Stimulated activated CD4-positive, alpha-beta T cell treated with anti-CD3 and anti-CD28 coated beads, TNF-alpha, amount 100 ng/mL, for 24 hours (primary cell): ENCODE measurements at places on chromosomes 1 and 21.

GRCh38 chr1:31183927-31184554 is 55.6 kb downstream of the NKAIN1 start:
- peak; percentile 28 for DNase-seq

DNA sequence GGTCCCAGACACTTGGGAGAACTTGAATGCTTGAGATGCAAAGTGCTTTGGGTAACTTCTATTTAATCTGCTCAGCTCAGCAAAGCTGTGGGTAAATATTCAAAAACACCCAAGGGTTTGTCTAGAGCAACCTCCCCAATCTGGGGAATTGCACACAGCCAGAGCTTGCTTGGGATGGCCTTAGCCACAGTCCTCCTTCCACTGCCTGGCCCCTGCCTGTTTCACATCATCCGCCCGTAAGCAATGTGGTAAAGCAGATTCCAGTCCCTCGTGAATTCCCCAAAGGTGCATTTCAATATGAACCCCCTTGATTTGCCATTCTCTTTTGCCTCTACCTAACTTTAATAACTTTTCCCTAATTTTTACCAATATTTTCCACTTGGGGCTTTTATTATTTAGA is 418.1 kb downstream of the DISC1 start:
- no peak for DNase-seq

GRCh38 chr1:6359216-6360116 is 34.1 kb downstream of the ACOT7 start:
- no peak for DNase-seq

DNA sequence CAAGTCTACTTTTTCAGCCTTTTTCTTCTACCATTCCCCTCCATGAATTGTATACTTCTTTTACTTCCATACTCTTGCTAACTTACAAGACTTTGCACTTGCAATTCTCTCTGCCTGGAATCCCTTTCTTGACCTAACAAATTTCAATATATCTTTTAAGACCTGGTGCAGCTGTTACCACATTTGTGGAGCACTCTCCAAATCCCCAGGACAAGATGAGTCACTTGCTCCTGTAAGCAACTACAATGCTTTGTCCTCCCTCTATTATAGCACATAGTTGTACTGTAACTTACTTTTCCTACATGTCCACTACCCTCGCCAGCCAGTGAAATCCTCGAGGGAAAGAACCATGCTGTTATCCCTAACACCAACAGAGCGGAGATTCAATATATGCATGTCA is 43.1 kb downstream of the WARS2 start:
- no peak for DNase-seq

DNA sequence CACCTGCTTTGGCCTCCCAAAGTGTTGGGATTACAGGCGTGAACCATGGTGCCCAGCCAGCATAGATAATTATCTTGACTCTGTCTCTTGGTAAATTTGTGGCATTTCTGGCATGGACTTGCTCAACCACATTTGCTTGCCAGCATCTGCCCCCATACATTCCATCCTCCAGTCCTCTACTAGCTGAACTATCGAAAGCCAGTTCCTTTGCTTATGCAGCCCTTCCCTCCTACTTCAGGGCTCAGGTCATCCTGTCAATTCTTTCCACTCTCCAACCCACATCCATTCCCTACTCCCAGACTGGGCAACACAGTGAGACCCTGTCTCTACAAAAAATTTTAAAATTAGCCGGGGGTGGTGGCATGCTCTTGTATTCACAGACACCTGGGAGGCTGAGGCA is 13.0 kb upstream of the UQCRHL start:
- DNase-seq = no peak

- no peak for DNase-seq
Measured at GRCh38 chr1:174931214-174931613, 68.5 kb upstream of the CACYBP start.

DNA sequence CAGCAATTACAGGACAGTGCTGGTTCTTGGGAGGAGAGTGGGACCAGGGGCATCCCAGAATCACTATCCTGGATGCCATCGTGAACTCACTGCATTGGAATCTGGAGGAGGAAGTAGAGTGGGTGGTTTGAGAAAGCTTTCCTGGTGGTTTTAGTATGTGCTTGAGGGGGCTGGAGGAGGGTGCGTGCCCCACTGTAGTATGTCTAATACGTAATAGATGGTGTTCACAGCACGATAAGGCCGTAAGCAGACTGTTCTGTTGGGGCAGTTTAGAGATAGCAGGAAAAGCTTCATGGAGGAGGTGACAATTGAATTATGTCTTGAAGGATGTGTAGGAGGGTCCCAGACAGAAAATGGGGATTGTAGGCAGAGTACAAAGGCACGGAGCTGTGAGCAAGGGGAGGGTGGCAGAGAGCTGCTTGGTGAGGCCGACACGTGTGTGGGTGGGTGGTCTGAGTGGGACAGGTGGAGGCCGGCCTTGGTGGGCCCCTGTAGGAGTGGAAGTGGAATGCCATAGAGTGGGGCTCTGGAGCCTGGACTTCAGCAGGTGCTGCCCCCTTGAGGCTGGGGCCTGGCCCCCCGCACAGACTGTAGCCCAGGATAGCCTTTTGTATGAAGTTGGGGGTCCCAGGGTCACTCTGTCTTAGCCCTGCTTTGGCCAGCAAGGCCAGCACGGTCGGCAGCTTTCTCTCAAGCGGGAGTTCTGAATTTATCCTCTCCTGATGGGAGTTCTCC is 37.0 kb downstream of the IL6R start:
- DNase-seq = no peak

GRCh38 chr1:89100412-89100811 is 25.5 kb downstream of the GBP2 start:
- no peak for DNase-seq

- no peak for DNase-seq
Measured at GRCh38 chr1:23331713-23332112, 12.4 kb downstream of the HNRNPR start.

DNA sequence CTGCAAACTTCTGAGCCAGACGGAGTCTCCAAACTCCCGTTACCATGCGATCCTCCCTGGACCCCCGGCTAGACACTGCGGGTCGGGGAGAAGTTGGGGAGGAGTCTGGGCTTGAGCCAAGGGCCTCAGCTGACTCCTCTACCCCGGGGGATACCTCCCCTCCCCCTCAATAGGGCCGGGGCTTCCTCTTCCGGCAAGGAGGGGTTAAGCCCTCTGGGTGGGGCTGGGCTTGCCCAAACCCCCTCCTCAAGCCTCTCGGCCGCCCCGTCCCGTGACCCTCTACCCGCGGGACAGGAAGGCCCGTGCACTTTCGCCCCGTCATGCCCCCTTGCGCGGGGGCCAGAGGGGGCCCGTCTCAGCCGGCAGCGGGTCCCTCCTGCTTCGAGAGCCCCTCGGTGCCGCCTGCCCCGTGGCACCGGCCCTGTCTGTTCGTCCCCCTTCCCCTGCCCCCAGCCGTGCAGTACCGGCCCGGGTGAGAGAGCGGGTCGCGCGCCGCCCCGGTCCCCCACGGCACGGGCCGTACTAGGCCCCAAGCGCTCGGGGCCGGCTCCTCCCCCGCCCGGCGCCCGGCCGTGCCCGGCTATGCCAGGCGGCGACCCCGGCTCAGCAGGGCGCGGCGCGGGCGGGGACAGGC is 652 bp downstream of the ARL8A start:
- peak; percentile 32 for DNase-seq
